ENCODE measurements at places on chromosomes 11 and 22.

DNA sequence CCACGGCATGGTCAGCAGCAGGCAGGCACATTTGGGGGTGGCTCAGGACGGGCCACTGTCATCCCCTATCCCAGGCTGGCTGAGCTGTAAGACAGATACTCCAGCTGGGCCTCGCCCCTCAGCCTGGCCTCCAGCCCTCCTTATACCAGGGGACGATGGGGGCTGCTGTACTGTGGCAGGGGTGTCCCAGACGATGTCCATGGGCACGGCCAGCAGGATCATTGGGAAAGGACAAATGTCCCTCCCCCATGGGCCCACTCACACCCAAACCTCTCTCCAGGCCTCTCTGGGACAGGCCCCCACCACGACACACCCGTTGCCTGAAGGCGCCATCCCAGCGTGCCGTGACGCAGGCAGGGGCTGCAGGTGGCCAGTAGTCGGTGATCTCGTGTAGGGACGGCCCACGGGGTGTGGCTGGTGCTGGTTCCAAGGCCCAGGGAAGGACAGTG is 1.5 kb upstream of the IL17REL start:
- DNase-seq = no peak

DNA sequence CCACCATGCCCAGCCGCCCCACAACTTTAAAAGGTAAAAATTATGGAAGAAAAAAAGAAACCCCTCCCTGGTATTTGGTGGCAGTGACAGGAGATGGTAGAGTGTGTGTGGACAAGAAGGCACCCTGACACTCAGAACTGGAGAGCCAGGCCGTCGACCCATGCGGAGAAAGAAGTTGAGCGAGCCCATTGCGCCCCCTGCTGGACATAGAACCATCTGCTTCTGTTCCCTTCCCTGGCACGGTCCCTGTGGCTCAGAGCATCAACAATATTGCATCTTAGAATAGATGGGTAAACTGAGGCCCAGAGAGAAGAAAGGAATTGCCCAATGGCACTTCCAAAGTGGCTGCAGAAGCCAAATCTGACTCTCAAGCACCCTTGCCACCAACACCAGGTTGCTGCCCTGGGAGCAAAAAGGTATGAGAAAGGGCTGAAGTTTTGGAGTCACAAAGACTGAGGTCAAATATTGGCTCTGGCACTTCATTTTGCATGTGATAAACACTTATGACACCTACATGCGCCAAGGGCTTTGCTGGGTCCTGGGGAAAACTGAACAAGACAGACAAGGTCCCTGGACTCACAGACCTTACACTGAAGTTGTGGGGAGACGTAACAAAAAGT is 8.6 kb downstream of the MRPL11 start:
- DNase-seq = peak; percentile 78

DNA sequence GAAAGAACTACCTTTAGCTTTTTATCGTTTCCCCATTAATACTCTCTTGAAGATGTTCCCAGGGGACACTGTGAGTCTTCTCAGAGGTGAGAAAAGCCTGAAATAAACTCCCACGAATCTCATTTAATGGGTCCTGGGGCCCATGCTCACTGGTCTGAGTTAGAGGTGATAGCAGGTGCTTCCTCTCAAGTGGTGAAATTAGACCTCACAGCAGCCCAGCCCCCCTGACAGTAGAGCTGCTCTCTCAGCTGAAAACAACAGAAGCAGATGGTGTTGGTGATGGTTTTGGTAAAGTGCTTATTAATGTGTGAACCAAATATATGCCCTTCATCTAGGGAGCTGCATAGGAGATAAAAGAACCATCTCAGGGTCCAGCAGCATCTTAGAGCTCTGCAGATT is 76.8 kb upstream of the VPREB1 start:
- no peak for DNase-seq

GRCh38 chr22:46031066-46031465 is 54.1 kb upstream of the WNT7B start:
- no peak for DNase-seq

- no peak for DNase-seq
Observed at GRCh38 chr11:64358536-64358906, 441 bp upstream of the RPS6KA4 start.

DNA sequence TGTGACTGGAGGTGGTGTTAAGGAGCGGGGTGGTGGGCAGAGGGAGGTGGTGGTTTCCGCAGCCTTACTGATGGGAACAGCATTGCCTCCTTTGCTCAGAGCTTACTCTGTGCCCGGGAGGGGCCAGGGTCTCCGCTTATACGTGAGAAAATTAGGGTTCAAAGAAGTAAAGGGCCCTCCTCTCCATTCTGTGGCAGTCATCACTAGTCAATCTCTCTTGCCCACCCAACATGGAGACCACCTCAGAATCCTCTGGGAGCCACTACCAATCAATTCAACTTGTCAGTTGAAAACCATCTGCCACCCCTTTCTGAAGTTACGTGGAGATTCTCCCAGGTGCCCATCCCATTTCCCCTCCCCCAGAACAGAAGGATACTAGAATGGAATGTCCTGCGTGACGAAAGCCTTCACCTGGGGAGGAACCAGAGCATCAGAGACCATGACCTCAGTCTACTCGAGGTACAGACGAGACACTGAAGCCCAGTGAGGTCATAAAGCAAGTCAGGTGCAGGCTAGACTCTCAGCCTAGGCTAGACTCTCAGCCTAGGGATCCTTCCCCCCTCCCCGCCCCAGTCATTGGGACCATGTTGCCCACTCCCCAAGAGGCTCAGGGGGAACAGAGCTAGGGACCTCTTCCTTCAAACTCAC is 2.0 kb downstream of the SELENOM start:
- DNase-seq = no peak

DNA sequence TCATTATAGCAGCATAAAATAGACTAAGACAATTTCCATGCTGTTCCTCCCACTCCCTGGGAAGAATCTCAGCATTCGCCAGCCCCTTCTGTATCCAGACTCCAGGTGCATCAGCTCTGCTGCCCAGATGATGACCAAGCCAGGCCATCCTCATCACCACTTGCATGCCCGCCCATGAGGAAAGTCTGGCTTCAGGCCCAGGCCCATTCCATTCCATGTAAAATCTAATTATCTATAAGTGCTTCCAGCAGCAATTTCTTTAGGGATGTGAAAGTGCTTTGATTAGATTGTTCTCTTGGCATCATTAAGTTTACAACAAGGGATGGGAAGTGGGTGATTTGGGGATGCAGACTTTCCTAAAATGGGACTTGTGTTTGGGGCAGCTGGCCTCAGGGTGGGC is 100.3 kb downstream of the INSC start:
- no peak for DNase-seq

GRCh38 chr11:1770061-1770460 is 6.3 kb upstream of the CTSD start:
- DNase-seq = no peak

- DNase-seq = no peak
Observed at GRCh38 chr11:16512899-16513241, 156.5 kb upstream of the SOX6 start.

- DNase-seq = peak; percentile 46
Observed at GRCh38 chr22:22156716-22157347, 87.8 kb upstream of the VPREB1 start.

GRCh38 chr22:45997077-45997776 is 20.3 kb upstream of the WNT7B start:
- no peak for DNase-seq

GRCh38 chr11:84906995-84907394 is 720.1 kb downstream of the DLG2 start:
- DNase-seq = no peak

DNA sequence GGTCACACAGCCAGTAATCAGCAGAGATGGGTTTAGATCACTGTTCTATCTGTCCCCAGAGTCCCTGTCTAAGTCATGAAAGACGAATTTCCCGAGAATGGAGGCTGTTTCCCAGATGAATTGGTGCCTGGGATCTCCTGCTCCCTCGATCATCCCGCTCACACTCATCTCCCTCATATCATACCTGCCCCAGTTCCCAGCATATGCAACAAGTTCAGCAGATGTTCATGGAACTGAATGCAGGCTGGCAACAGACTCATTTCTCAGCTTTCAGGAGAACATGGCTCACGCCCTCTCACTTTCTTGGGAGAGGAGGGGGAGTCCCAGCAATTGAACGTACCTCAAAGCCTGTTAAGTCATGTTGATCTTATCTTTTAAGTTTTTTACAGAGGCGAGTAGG is 22.1 kb downstream of the CD6 start:
- peak; percentile 40 for DNase-seq

DNA sequence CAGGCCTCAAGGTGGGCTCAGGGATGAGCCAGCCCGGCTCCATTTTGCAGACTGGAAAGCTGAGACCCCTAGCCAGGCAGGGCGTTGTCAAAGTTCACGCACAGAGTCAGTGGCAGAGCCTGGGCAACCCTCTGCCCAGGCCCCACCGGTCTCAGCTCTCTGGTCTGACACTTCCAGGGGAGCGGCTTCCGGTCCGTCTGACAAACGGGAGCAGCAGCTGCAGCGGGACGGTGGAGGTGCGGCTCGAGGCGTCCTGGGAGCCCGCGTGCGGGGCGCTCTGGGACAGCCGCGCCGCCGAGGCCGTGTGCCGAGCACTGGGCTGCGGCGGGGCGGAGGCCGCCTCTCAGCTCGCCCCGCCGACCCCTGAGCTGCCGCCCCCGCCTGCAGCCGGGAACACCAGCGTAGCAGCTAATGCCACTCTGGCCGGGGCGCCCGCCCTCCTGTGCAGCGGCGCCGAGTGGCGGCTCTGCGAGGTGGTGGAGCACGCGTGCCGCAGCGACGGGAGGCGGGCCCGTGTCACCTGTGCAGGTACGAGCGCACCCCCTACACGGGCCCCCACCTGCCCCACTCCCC is 36.0 kb downstream of the CD6 start:
- DNase-seq = no peak

GRCh38 chr22:41982865-41983264 is 13.6 kb downstream of the SEPTIN3 start:
- DNase-seq = no peak

- DNase-seq = no peak
Observed at GRCh38 chr11:69841859-69842698, 22.9 kb upstream of the FGF3 start.

- DNase-seq = peak; percentile 79
Observed at GRCh38 chr11:61294717-61295595, at the start of gene VWCE. TSS of gene VWCE (minus strand) at chr11:61295316. CDS start at chr11:61295037, 279 bp downstream.

GRCh38 chr11:131925829-131926228 is 555.4 kb downstream of the NTM start:
- DNase-seq = no peak

DNA sequence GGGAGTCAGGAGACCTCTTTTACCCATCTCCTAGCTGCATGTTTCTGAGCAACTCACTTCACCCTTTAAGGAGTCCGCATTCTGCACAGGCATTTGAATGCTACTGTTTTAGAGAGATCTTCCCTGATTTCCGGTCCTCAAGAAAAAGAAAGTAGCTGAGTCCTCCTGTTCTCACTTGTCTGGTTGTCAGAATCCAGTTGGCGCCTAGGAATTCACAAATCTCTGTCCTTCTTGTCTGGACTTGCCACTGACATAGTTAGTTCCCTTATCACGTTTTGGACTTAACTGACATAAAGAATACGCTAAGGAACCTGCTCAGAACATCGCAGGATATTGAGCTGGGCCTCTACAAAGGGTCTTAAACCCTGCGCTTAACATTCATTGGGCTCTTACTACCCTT is 61.3 kb upstream of the OR5P2 start:
- no peak for DNase-seq

GRCh38 chr11:65530157-65530496 is 5.2 kb downstream of the SCYL1 start:
- DNase-seq = no peak
